ENCODE measurements at places on chromosomes 13 and 19. TPM values are rescaled to one million over a fixed set of nuclear protein-coding genes. Genes with fewer than 3 reads are reported as not detected.

Gene ZGLP1
- total RNA-seq: 2.8 TPM

Gene SCEL
- 0.12 TPM for total RNA-seq

Gene BRME1
- total RNA-seq: 0.50 TPM

Gene RGL3
- total RNA-seq: 8.6 TPM

Gene NCR1
- not detected for total RNA-seq

Gene VSTM1
- not detected for total RNA-seq

Gene KLK2
- not detected for total RNA-seq

Gene SOX1
- total RNA-seq: not detected

Gene F10
- 0.61 TPM for total RNA-seq

Gene SHISA2
- total RNA-seq: 0.72 TPM

Gene PLEKHF1
- 1.3 TPM for total RNA-seq

Gene TEX29
- not detected for total RNA-seq

Gene NCAN
- total RNA-seq: 0.05 TPM

All from NCI-H460 (cell line).